ENCODE measurements at places on chromosomes 16 and 17.

DNA sequence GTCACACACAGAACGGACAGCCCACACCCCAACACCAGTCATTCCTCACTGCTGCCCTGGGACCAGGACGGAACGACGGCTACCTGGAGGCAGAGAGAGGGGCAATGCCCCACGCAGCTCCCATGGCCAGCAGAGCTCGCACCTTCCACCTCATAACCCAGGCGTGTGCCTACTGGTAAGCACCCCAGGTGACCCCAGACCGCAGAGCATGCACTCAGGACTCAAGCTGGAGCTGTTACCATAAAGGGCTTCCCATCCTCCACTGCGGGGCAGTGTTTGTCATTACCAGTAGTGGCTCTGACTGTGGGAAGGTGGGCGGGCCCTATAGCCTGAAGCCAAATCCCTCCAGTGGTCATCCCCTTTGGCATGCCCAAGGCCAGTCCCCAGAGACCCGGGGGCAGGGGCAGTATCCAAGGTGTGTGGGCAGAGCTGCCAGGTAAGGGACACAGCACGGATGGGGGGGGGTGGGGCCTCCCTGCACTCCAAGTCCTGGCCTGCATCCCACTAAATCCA, 4.7 kb upstream of the BCAR1 start:
- DNase-seq: no peak

DNA sequence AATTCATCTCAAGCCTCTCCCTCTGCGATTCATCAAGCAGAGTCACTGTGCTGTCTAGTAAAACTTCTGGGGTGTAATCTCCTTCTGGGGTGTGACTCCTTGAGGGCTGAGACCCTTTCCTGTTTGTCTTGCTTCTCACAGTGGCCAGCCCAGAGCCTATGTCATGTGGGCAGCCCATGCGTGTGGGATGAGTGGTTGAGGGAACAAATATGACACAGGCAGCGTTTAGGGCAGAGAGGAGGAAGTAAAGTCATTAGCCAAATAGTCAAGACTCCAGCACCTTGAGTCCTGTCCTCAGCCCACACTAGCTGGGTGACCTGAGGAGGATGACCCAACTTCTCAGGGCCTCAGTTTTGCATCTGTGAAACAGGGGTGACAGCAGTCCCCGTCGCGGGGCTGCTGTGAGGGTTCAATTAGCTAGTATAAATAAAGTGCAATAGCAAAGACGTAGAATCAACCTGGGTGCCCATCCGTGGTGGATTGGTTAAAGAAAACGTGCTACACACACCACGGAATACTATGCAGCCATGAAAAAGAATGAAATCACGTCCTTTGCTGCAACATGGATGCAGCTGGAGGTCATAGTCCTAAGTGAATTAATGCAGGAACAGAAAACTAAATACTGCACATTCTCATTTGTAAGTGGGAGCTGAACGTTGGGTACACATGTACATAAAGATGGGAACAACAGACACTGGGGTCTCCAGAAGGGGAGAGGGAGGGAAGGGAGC, 4.5 kb upstream of the ITGAX start:
- DNase-seq: no peak

GRCh38 chr16:10938321-10938720, 3.9 kb downstream of the DEXI start:
- no peak for DNase-seq

DNA sequence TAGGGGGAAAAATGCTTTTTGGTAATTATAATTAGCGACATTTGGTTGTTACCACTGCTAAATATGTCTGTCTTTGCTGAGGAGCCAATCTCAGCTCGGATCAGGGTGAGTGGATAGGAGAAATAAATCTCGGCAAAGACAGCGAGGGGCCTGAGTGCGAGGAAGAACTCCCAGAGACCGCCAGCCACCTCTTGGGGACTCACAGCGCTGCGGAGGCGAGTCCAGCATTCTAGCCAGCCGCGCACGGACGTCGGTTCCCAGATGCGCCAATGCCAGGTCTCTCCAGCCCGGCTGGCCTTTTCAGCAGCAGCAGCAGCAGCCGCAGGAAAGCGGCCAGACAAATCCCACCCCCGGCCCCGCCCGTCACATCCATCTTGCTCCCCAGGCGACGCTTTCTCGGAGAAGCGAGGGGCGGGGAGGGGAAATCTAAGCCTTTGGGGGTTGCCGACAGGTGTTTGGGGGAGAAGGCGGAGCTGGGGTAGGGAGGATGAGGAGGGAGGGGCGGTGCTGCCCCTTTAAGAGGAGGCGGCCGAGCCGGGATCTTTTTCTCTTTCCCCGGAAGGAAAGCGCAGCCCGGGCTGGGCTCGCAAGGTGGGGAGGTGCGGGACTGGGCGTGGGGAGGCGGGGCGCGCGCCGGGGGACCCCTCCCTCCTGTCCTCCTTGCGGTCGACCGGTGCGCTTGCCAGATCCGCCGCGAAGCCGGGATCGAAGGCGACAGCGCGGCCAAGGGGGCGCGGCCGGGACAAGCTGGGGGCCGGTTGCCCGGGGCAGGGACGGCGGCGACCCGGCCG, at the start of gene ITGA3:
Gene ITGA3 (plus strand): TSS at position 685 of the 791 bp plus-strand sequence. CDS start 330 bp downstream, outside the sequence.
- DNase-seq: peak; percentile 51

DNA sequence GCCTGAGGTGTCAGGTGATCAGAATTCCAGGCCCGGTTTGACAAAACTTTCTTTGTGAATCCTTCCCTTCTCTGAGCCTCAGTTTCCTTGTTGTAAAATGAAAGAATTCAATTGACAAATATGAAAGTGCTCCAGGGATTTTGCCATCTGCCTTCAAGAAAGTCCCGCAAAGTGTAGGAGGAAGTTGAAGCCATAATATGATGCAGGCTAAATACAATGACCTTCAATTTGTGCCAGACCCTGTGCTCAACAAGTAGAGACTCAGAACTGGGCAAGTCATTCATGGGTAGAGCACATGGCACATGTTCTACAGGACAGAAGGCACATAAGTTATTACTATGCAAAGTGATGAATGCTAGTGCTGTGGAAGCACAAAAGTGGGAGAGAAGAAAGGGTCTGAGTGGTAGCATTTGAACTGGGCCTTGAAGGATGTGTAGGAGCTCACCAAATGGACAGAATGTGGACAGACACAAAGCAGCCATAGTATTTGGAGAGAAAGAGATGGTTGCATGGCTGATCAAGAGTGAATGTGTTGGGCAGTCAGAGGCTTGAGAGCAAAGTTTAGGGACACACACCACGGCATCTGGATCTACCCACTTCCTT, 2.4 kb upstream of the SCIMP start:
- DNase-seq: no peak

- DNase-seq: no peak
Observed at GRCh38 chr16:52825892-52826291, 226.8 kb downstream of the CHD9NB start.

GRCh38 chr16:47025641-47026040, 52.2 kb upstream of the DNAJA2 start:
- no peak for DNase-seq

GRCh38 chr16:1367486-1368174, 15.9 kb downstream of the GNPTG start:
- no peak for DNase-seq

- no peak for DNase-seq
Observed at GRCh38 chr16:11665071-11665491, 3.2 kb upstream of the SNN start.

DNA sequence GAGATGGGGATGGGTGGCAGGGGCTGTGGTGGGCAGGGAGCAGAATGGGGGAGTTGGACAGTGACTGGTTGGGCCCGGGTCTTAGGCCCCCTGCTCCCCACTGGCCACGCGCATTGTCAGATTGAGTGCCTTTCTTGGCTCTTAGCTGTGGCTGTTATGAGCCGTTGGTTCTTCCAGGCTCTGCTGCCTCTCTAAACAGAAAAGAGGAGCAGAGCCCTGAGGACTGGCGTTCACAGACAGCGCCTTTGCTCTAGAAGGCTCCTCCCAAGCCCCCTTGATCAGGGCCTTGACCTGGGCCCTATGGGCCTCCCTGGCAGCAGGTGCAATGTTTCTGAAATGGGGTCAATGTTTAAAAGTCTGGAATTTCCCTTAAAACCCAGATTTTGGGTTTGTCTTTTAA, 14.8 kb upstream of the NUDT16L1 start:
- DNase-seq: no peak

- no peak for DNase-seq
Observed at GRCh38 chr17:6092182-6092902, 22.2 kb downstream of the WSCD1 start.
